Vagina (tissue), 2 donors: ENCODE measurements at places on chromosomes 6 and 20.

GRCh38 chr6:145964948-145965366 is 799 bp upstream of the SHPRH start:
- no peak for DNase-seq

- no peak for DNase-seq
Observed at GRCh38 chr6:28011722-28012121, 54.7 kb downstream of the OR2B6 start.

DNA sequence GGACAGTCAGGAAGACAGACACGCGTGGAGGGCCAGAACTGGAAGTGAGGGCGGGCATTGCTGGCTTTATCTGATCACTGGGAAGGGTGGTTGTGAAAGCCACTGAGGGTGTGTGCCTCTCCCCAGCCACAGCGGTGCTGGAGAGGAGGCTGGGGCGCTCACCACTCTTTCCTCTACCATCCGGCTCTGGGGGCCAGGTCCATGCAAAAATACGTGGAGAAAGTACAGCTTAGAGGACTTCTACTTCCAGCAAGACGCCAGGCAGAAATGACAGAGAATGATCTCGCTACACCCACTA is 148.8 kb upstream of the RPS6KA2 start:
- no peak for DNase-seq

- DNase-seq: no peak
Observed at GRCh38 chr6:143884216-143884900, 20.1 kb downstream of the ZC2HC1B start.

DNA sequence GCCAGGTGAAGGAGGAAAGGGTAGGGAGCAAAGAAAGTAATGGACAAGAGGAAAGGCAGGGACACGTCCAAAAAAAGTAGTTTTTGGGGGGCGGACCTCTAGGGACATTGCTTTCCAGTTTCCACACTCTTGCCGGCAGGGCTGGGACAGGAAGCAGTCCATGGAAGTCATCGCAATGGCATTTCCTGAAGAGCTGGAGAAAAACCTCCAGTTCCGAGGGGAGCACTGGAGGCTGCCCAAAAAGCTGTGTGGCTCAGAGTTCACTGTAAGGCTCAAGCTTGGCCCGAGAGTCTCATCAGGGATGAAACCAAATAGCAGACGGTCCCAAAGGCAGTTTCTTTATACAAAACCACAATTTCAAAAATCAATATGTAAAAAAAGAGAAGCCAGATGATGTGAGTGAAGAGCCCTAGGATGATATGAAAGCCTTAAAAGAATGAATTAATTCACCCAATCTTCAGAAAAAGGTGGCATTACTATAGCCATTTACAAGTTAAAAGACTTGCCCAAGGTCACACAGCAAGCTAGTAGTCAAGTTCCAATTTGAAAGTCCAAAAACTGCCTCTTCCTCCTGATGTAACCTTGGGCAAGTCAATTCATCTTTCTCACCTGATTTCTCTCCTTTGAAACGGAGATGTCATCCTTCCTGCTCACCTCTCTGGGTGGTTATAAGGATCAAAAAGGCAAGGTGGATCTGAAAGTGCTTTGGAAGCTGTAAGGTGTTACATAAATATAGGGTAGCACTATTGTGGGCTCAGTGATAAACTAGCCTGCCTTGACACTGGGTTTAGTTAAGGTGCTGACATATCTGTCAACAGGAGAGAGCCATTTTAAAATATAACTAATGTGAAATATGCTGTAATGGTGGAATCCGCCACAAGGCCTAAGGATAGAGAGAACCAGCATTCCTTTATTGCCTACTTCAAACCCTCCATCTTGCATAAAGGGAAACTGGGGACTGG is 9.1 kb downstream of the BCL2L1 start:
- DNase-seq: no peak

GRCh38 chr20:37336369-37337207 is 9.4 kb upstream of the SRC start:
- DNase-seq: no peak
